ENCODE measurements at places on chromosomes 2 and 18.

- no peak for DNase-seq
Observed at GRCh38 chr2:24881623-24882022, 38.4 kb downstream of the ADCY3 start.

DNA sequence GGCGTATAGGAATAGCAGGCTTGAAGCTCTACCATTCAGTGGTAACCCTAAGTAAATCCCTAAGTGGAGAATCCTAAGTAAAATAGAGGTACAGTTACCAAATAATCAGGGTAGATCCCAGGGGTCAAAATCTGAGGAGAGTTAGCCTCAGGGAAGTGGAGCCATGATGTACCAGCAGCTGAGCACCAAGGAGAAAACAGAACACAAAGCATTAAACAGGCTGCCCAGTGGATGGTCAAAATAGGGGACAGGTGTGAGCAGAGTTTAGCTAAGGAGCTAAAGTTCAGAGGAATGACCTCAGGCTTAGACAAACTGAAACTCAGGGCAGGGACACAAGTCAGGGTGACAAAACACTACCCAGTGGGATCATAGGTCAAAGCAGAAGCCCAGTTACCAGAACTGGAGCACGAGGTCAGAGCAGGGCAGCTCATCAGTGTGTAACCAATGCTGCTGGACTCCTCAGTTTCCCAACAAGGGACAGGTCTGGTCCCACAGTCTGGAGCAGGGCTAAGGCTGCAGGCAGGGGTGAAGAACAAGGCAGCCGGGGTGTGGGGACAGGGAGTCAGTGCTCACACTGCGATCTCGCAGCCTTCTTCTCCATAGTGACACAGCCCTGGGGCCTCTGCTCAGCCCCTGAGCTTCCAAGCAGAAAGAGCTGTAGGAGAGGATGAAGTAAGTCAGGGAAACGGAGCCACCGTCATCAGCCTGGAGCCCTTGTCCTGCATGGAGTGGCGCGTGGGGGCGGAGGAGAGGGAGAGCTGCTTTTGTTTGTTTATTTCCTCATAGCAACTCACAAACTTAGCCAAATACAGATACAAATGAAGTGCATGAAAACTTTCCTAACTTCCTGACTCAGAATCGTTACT, 264.0 kb downstream of the MREG start:
- DNase-seq, result peak; percentile 90

DNA sequence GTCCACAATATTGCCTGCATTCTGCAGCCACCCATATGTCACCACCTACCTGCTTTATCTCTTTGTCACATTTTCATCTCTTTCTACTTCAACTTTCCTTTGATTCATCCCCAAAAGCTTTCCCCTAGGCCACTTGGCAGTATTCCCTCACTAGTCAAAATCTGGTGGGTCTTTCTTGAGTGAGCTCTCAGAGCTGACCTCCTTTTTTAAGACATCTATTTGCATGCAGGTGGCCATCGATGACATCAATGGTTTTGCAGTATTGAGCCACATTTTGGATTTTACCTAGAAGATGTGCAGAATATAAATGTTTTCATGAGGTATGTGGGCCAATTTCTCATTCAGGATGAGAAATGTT, 133.4 kb upstream of the REG3A start:
- no peak for DNase-seq

- DNase-seq, result no peak
Observed at GRCh38 chr2:163919717-163920116, 183.9 kb upstream of the FIGN start.

GRCh38 chr2:202141329-202141947, 68.4 kb downstream of the KIAA2012 start:
- DNase-seq, result no peak

DNA sequence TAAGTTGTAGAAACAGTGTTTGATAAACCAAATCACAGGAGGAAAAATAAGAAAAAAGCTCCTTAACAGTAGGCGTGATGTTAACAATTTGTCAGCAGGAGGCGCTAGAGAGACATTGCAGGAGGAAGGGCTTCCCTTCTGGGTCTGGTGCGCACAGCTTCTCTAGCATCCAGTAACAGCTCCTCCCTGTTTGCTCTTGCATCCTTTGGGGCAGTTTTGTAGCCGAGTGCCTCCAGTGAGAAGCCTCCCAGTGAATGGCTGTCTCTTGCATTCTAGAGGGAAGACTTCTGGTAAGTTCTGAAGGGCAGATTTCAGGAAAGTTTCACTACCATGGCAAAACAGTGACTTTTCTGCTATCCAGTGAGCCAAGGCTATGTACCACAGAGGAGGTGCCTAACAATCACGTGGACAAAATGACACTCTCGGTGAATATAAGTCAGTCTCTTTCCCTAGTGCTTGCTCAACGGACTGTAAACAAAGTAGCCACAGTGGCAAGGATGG, 9.5 kb upstream of the ZNF396 start:
- DNase-seq, result peak; percentile 66

GRCh38 chr18:62258093-62258492, 67.0 kb upstream of the TNFRSF11A start:
- DNase-seq, result no peak

- no peak for DNase-seq
Observed at GRCh38 chr2:27093430-27094352, 7.1 kb downstream of the KHK start.

DNA sequence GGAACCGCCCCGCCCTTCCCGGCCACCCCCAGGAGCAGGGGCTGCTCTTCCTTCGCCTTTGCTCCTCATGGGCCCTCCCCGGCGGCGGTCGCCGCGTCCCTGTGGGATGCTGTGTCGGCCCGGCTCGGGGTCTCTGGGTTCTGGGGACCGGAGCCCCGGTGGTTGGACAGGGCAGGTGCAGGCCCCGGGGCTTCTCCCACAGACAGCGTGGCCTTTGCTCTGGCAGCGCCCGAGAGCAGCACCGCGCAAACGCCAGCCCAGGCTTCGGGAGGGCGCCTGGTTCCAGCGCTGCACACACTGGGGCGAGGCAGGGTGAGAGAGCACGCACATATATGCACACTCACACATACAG, 9.0 kb upstream of the KCNG2 start:
- DNase-seq, result no peak

GRCh38 chr18:34746614-34747013, 36.5 kb downstream of the DTNA start:
- no peak for DNase-seq

GRCh38 chr2:144071461-144071860, 448.5 kb downstream of the ZEB2 start:
- DNase-seq, result no peak

GRCh38 chr2:173964565-173965371, 405 bp downstream of the SP3 start:
- peak; percentile 94 for DNase-seq

- DNase-seq, result peak; percentile 13
Observed at GRCh38 chr2:238927746-238928519, 80.0 kb downstream of the TWIST2 start.

DNA sequence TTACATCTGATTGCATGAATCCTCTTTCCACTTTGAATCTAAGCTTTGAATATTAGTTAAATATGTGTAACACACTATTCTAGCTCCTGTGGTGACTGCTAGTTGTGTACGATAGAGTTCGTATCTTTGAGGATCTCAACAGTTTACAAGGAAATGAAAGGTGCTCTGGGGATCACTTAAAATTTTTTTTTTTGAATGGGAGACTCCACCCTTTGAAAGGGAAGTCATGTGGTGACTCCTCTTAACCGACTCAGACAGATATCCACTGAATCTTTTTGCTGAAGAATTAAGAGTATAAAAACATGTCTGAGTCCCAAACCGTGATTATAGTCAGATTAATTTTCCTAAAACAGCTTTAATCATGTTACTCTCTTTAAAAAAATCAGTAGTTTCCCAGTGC, 4.0 kb downstream of the CLIP4 start:
- no peak for DNase-seq

DNA sequence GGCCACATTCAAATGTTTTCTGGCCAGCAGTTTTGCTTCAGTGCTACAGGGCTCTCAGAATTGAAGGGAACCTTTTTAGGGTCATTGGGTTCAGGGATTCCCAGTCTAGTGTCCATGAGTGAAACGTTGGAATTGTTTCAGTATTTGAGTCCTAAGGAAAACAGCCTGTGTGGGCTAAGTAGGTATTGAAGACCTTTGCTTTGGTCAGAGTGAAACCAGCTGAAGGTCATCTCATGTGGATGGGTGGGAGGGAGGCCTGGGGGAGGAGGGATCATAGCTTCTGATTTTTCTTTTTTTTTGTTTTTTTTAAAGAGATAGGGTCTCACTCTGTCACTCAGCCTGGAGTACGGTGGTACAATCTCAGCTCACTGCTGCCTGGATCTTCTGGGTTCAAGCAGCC, 20.2 kb downstream of the B3GNT2 start:
- no peak for DNase-seq

- peak; percentile 28 for DNase-seq
Observed at GRCh38 chr2:178306352-178307073, 112.2 kb downstream of the OSBPL6 start.

- DNase-seq, result no peak
Observed at GRCh38 chr2:153360239-153360638, 118.3 kb downstream of the RPRM start.

DNA sequence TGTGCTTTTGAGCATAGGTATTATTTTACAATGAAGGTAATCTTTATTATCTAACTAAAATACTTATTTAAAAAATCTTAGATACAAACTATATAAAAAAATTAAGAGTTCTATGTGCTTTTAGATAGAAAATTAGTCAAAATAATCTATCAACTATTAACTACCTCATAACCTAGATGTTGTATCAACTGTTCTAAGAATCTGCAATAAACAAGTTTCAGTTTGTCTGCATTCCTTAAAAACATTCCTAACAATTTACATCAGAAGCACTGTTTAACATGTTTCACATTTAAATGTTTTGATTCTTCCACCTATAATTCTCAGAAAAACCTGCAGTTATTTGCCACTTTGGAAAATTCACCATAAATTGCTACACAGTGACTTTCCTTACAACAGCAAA, 33.3 kb downstream of the NDUFS1 start:
- DNase-seq, result no peak

DNA sequence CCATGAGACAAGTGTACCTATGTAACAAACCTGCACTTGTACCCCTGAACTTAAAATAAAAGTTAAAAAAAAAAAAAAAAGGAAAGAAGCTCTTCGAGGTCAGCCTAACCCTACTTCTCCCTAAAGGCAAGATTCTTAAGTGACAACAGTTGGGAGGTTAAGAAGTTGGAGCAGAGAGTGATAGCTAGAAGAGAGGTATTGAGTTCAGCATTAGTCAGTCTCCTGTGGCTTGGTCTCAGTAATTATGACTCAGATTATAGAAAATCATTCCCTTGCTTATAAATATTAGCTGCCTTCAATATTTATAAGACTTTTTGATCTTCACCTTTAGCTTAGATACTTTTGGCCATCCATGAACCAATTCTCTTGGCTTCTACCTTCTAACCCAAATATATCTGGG, 926.8 kb upstream of the SLC39A10 start:
- DNase-seq, result no peak

GRCh38 chr2:98876741-98877140, 59.3 kb downstream of the CRACDL start:
- DNase-seq, result no peak

- no peak for DNase-seq
Observed at GRCh38 chr2:218839888-218840287, 8.3 kb upstream of the PRKAG3 start.

DNA sequence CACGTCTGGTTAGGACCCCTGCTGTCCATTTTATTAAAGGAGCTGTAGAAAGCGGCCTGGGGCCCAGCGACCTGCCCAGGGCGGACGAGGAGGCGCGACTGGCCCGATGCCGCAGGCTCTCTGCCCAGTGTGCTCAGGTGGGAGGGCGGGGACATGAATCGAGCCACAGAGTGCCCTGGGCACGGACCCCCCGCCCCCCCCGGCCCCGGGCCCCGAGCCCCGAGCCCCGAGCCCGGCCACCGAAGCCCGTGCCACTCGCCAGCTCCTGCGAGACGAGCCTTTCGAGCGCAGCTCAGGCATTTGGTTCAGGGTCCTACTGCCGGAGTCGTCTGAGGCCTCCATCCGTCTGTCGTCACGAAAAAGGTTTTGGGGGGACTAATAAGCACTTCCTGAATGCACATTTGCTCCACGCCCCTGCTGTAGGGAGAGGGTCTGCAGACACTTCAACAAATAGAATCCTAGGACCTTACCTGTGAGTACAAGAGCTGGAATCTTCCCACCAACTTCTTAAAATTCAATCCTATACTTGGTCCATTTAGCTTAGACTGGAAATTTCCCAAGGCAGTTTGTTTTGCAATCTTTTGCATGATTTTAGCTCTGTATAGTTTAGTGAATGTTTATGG, 602 bp upstream of the ADAM17 start:
- DNase-seq, result no peak

GRCh38 chr2:36277146-36277808, 78.3 kb upstream of the CRIM1 start:
- DNase-seq, result no peak

GRCh38 chr2:232816657-232817056, 40.3 kb upstream of the KCNJ13 start:
- DNase-seq, result no peak

DNA sequence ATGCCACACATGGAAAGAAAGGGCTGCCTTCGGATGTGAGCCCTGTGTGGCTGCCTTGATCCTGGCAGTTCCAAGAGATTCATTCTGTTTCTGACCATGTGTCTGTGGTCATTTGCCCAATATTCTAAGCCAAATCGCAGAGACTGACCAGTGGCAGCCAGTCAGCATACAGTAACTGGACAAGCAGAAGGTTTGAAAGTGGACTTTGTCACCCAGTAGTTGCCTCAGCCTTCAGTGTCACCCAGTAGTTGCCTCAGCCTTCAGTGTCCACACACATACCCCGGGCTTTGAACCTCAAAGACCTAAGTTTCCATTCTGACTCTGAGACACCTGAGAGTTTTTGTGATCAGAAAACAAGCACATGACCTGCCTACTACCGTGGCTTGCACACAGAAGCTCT, 5.0 kb downstream of the RFX8 start:
- no peak for DNase-seq

GRCh38 chr2:102239344-102239743, 52.5 kb downstream of the IL1RL2 start:
- no peak for DNase-seq

GRCh38 chr2:216735086-216735485, 39.7 kb upstream of the IGFBP5 start:
- DNase-seq, result no peak

DNA sequence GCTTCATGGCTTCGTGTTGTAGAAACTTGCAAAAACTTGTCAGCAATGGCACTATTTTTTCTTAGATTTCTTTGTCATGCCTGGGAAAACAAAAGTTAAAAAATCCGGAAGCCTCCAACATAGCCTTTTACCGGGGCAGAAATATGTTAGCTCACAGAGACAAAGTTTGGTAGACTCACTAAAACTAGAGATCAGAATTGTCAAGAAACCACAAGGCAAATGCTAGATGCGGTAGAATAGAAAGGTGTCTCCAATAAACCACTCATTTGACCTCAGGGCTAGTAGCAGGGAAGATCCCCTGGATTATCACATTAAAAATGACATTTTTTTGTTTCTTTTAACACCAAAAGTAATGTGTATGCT, 405 bp downstream of the CASP10 start:
- DNase-seq, result no peak

DNA sequence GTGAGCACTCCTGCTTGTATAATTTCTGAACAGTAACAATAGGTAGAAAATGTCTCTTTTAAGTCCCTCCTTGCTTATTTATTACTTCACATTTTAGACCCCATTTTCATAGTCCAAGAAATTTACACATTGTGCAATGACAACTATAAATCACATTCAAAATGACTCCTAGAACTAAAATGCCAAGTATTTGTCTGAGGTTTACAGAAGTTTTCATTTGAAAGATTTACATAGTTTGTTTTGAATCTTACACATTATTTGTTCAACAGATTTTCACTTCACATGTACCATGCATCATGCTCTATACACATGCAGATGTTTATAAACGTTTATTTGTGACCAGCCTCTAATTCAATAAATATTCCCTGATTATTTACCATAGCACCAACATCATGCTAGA, 15.7 kb upstream of the TRIB2 start:
- DNase-seq, result no peak

GRCh38 chr2:201401815-201402214, 44.7 kb upstream of the FLACC1 start:
- DNase-seq, result no peak

All from femur (tissue), 1 donor.